ENCODE measurements at places on chromosomes 4 and X.

- H3K36me3 ChIP-seq: no peaks in the 10 kb centered on the region
- 0 out of 3 replicates have a peak, but pooled peaks cover 2% of the 10 kb centered on the region for H3K27me3 ChIP-seq
- H3K27ac ChIP-seq: no peak overlapping the region
- H3K4me3 ChIP-seq: no peak overlapping the region
Observed at GRCh38 chr4:140793291-140793690, 37.1 kb upstream of the TBC1D9 start.

- no peak for DNase-seq
- no peaks in the 10 kb centered on the region for H3K36me3 ChIP-seq
- H3K4me1 ChIP-seq: no peaks in the 10 kb centered on the region
Observed at GRCh38 chr4:122625156-122625555, 4.3 kb upstream of the IL21 start.

GRCh38 chr4:99190336-99190735 lies 28.7 kb downstream of the ADH6 start:
- no peak overlapping the region for H3K27ac ChIP-seq
- no peaks in the 10 kb centered on the region for H3K4me1 ChIP-seq
- no peaks in the 10 kb centered on the region for H3K27me3 ChIP-seq
- no peak overlapping the region for H3K4me3 ChIP-seq

GRCh38 chr4:75254745-75255144 lies 259.5 kb downstream of the RCHY1 start:
- no peak overlapping the region for H3K27ac ChIP-seq
- no peak overlapping the region for H3K4me3 ChIP-seq
- H3K4me1 ChIP-seq: no peaks in the 10 kb centered on the region
- no peaks in the 10 kb centered on the region for H3K27me3 ChIP-seq
- DNase-seq: no peak
- H3K36me3 ChIP-seq: no peaks in the 10 kb centered on the region

DNA sequence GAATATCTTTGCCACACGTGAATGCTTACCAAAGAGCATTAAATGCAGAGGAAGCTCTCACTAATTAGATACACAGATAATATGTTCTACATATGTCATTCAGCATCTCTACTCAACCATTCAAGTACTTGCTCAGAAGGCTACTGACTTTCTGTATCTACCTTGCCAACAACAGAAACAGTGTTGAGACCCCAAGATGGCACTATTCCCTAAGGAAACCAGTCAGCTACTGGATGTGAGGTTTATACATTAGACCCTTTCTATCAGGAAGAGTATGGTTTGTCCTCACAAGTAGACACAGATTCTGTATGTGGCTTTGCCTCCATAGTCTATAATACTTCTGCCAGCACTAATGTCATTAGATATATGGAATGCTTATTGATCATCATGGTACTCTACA lies 443.9 kb upstream of the INTU start:
- H3K36me3 ChIP-seq: no peaks in the 10 kb centered on the region
- no peak overlapping the region for H3K27ac ChIP-seq
- H3K4me3 ChIP-seq: no peak overlapping the region
- H3K4me1 ChIP-seq: no peaks in the 10 kb centered on the region
- no peak for DNase-seq

Measured in HepG2 (cell line).